ENCODE measurements at places on chromosomes 5 and 9.
A peak's percentile ranks its signal among the peaks of the same experiment; 100 is the strongest.

DNA sequence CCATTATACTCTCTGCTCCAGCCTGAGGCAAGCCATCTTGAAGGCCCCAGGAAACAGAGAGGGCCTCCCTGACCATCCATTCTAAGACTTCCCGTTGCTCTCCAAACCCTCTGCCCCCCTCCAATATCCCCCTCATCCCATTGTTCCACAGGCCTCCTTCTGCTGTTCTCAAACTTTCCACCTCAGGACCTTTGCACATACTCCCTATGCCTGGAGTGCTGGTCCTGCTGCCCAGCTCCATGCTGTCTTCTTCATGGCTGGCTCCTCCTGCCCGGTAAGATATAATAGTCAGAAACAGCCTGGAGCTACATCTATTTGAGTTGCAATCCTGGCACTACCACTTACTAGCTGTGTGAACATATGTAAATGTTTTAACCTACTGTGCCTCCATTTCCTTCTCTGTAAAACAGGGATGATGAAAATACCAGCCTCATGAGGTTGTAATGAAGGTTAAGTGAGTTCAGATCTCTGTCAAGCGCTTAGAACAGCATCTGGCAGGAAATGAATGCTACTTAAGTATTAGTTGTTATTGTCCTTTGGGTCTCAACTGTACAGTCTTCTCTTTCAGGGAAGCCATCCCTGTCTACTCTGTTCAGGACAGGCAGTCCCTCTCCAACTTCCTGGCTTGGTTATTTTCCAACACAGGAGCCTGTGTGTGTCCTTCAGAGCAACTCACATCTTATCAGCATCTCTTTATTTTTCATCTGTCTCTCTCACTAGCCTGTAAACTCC is 45.8 kb downstream of the TMOD1 start:
- H3K4me1 ChIP-seq = no peaks in the 10 kb centered on the region
- H3K4me3 ChIP-seq = no peak overlapping the region
- H3K36me3 ChIP-seq = no peaks in the 10 kb centered on the region
- no peaks in the 10 kb centered on the region for H3K27me3 ChIP-seq

DNA sequence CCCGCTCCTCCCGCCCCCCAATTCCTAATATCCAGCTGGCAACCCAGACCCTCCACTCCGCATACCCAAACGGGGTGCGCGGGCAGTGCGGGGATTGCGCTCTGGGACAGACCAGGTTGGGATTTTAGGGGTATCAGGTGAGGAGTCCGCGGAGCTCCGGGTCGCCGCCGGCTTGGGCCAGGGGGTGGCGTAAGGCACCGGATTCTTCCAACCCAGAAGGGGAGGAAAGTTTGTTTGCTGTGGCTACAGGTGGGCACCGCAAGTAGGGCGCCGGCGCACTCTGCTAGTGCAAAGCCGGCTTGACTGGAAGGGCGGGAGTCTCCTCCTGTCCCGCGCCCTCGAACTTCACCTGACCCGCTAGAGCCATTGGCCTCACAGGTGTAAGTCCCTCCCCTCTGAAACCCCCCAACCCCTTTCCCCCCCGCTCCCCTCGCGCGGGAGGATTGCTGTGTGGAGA is 709 bp downstream of the IQGAP2 start:
- H3K4me1 ChIP-seq = peaks cover 15% of the 10 kb centered on the region
- H3K27ac ChIP-seq = peak overlapping the region; percentile 89
- no peak for DNase-seq
- no peaks in the 10 kb centered on the region for H3K27me3 ChIP-seq
- no peaks in the 10 kb centered on the region for H3K36me3 ChIP-seq
- peak overlapping the region; percentile 57 for H3K4me3 ChIP-seq

DNA sequence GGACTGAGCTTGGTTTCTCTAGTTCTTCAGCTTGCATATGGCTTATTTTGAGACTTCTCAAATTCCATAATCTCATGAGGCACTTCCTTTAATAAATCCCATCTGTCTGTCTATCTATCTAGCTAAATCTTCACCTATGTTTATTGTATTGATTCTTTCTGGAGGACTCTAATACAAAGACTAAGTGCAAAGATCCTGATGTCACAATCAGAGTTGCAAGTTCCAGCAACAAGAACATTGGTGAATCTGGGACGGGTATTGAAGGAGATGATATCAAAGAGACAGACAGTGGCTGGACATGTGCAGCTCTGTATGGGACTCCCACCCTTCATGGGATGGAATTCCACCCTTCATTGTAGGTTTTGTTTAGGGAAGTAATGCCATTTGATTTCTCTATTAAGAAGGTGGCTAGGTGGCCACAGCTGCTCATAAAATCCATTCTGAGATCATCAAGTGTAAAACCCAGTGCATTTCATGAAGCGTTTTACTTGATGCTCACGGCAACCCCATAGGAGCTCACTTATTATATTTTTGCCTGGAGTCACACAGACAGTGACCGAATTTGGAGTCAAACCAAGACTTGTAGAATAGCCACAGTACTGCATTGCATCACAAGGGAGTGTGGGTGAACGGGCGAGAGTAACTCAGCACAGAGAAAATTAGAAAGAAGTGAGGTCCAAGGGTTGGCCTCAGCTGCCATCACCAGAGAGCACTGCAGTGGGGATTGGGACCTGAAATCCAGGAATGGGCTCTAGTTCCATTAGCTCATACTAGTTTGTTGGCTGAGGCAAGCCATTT is 24.9 kb downstream of the TAS2R1 start:
- no peaks in the 10 kb centered on the region for H3K36me3 ChIP-seq
- no peak for DNase-seq
- no peaks in the 10 kb centered on the region for H3K27me3 ChIP-seq

- no peaks in the 10 kb centered on the region for H3K27me3 ChIP-seq
- H3K36me3 ChIP-seq = no peaks in the 10 kb centered on the region
- no peaks in the 10 kb centered on the region for H3K4me1 ChIP-seq
- DNase-seq = no peak
Measured at GRCh38 chr5:67435032-67435431, 238.4 kb upstream of the CD180 start.

DNA sequence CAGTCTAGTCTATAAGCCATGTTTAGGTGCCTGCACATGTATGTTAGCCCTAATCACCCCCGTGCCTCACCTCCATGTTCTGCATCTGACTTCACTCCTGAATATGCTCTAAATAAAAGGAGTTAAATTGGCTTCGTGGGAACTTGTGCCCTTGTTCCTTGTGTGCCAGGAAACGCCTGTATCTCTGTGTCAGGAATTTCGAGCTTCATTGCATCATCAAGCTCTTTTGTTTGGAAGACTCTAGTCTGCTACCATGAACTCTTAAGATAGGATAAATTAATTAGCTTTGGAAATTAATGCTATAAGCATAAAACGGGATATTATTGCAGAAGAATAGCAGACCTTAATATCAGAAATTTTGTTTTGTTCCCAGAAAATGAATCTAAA is 99.2 kb downstream of the ADCY2 start:
- H3K36me3 ChIP-seq = no peaks in the 10 kb centered on the region
- no peak for DNase-seq
- no peak overlapping the region for H3K4me3 ChIP-seq
- H3K4me1 ChIP-seq = no peaks in the 10 kb centered on the region

- no peak overlapping the region for H3K4me3 ChIP-seq
- H3K36me3 ChIP-seq = no peaks in the 10 kb centered on the region
- H3K27me3 ChIP-seq = no peaks in the 10 kb centered on the region
- DNase-seq = peak; percentile 65
- peaks cover 4% of the 10 kb centered on the region for H3K4me1 ChIP-seq
Measured at GRCh38 chr5:15008476-15008875, 136.9 kb upstream of the ANKH start.

GRCh38 chr9:114611516-114612271 is 603 bp downstream of the TMEM268 start:
- H3K36me3 ChIP-seq = no peaks in the 10 kb centered on the region
- H3K27ac ChIP-seq = peak overlapping the region; percentile 28
- H3K4me3 ChIP-seq = peak overlapping the region; percentile 66

DNA sequence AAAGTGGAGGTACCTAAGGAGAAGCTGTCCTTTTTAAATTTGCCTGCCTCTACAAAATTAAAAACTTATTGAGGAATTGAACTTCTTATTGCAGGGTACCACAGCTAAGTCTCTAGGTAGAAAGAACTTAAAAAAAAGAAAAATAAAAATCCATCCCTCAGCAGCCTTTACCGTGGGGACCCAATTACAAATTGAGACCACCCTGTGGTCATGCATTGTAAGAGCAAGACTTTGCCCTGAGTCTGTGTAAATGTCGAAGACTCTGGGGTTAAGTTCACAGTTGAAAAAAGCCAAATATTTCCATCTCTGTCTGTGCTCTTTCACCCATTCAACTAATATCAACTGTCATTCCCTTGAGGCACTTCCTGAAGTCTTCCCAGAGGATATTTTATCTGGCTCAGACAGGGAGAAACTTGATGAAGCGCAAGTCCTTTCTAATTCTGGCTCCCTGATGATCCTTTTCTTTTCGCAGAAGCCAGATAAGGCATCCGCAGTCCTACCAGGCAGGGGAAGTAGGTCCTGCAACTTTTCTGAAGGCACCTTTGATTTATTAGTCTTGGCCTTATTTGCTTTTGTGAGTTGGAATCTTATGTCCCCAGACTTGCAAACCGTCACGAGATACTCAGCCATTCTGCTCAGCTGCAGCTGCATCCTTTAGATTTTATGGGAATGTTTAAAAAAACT is 323.8 kb upstream of the WWC1 start:
- H3K27ac ChIP-seq = no peak overlapping the region
- no peaks in the 10 kb centered on the region for H3K4me1 ChIP-seq
- no peaks in the 10 kb centered on the region for H3K27me3 ChIP-seq
- H3K36me3 ChIP-seq = no peaks in the 10 kb centered on the region
- DNase-seq = no peak

All from small intestine (tissue), 16 donors.